ENCODE measurements at places on chromosomes 3 and 15.

- DNase-seq = no peak
These were observed 251.5 kb downstream of the PLCL2 start for GRCh38 chr3:17136136-17136721.

DNA sequence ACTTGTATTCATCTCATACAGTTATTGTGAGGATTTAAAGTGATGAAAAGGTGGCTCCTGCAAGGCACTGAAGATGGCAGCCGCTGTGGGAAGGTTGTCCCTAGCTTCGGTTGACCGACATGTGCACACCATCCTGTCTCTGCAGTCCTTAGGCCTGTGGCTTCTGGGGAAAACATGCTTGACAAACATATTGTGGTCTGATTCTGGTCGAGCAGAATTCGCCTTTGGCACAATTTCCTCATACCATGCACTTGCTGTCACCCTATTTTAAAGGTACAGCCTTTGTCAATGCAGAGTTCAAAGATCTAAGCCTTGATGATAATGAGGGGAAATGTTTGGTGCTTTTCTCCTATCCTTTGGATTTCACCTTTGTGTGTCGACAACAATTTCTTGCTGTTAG, 50.9 kb downstream of the PRICKLE2 start:
- DNase-seq = no peak

GRCh38 chr3:152458376-152459117, 189.8 kb downstream of the MBNL1 start:
- no peak for DNase-seq

- no peak for DNase-seq
These were observed 312.3 kb downstream of the SV2B start for GRCh38 chr15:91412138-91412928.

GRCh38 chr15:97652700-97653167, 307.8 kb upstream of the ARRDC4 start:
- no peak for DNase-seq

DNA sequence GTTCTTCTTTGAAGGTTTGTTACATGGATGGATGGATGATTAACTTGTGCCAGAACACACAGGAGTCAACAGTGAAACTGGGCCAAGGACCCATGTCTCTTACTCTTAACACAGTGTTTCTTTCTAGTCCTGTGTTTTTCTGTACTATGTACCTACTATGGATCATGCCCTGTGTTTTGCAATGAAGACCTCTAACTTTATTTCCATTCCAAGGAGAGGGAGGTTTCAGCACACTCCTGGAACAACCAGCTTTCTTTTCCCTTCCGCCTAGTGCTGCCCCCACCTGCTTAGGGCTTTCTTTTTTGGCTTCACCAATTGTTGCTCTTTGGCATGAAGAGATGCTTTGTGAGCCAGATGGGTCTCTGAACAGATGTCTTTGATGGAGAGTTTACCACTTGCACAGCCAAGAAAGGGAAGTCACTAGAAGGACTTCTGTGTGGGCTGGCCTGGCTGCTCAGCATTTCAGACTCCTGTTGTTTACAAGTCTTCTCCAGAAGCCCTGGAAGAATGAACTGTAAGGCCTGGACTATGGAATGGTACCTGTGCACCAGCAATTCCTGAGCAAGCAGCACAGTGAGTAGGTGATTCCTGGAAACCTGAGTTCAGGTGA, 44.5 kb downstream of the SNAPC5 start:
- DNase-seq = no peak

DNA sequence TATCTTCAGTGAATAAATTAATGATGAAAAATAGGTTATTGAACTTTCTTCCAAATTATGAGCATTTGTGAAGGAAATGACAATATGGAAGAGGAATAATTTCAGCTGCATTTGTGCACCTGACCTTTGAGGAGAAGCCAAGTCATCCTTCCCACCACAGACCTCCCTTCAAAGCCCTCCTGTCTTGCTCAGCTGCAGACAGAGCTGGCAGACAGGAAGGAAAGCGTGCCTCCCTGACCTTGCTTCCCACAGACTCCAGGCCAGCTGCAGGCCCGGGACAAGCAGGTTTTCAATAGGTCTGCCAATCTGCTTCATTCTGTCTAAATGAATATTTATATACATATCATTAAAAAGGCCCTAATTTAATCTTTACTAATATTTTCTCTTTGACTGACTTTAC, 152.9 kb upstream of the RBMS3 start:
- no peak for DNase-seq

DNA sequence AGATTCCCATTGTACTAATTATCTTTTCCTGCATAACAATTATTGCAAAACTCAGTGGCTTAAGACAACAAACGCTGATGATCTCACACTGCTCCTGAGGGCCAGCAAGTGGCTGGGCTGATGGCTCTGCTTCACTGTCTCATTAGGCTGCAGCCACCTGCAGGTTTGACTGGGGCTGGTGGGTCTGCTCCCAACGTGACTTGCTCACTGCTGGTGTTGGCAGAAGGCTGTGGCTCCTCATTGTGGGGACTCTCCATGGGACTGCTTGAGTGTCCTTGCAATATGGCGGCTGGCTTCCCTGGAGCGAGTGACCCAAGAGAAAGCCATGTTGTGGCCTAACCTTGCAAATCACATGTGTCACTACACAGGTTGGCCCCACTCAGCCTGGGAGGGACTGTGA, 71.1 kb downstream of the PLXNA1 start:
- no peak for DNase-seq

DNA sequence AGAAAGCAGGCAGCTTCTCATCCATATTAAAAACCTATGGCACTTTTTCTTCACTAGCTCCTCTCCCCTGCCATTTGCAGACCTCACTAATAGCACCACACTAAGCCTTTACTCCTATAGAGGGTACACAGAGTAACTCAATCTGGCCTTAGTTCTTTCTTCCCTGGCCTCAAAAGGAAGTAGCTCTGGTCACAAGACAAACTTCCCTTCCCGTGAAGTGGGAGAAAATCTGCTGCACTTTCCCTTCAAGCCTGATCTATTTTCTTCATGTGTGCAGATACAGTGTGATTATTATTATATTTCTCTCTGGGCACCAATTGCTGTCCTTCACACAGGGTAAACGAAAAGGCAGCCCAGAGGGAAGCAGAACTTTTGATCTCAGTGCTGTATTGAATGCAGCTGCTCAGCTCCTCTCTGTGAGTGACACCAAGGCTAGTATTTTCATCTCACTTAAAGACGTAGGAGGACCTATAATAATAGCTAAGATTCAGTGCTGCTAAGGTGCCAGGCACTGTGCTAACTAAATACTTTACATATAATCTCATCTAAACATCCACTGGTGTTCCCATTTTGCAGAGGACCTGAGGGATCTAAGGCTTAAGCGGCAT, 61.9 kb upstream of the RASGRP1 start:
- no peak for DNase-seq

- no peak for DNase-seq
These were observed 3.9 kb upstream of the ATP11B start for GRCh38 chr3:182789371-182789770.

GRCh38 chr3:72756900-72757299, 91.3 kb downstream of the SHQ1 start:
- DNase-seq = peak; percentile 87

GRCh38 chr15:90035095-90035839, 34.1 kb downstream of the ZNF710 start:
- DNase-seq = no peak

DNA sequence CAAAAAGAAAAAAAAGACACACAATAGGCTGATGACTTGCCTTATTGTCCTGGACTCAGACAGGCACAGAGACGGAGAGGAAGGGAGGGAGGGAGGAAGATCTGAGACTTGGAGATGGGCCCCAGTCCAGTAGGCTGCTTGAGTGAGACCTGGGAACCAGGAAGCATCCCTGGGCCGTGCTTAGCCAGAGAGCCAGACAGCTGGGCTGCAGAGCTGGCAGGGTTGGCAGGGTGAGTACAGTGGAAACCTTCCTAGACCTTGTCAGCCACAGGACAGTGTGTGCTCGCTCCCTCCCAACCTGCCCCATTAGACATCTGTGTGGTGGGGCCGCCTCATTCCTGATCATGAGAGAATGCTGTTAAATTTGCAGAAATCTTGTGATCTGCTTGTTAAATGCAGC, 107.9 kb upstream of the ALDH1A3 start:
- no peak for DNase-seq

DNA sequence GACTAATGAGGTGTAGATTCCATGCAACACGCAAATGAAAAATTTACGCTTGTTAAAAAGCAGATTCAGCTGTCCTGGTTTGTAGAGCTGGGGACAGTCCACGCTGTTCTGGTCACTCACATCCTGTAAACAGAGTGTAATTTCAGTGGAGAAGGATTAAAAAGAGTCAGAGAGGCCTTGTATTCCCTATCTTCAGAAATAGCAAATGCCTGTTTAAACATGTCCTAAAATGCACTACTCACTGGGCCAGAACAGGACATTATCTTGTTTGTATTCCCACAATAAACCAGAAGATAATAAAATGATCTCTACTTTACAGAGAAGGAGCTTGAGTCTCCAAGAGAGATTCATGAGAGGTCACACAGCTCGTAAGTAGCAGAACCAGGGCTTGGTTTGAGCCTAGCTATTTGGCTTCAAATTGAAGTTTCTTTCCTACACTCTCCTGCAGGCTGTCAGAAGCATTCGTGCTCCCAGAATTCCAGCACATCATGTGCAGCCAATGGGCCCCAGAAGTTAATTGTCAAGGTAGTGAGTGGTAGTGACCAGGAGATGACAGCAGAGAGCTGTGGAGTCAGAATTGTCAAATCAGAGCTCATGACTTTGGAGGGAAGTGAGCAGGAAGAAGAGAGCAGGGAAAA, 242.5 kb downstream of the ATP8B4 start:
- no peak for DNase-seq

DNA sequence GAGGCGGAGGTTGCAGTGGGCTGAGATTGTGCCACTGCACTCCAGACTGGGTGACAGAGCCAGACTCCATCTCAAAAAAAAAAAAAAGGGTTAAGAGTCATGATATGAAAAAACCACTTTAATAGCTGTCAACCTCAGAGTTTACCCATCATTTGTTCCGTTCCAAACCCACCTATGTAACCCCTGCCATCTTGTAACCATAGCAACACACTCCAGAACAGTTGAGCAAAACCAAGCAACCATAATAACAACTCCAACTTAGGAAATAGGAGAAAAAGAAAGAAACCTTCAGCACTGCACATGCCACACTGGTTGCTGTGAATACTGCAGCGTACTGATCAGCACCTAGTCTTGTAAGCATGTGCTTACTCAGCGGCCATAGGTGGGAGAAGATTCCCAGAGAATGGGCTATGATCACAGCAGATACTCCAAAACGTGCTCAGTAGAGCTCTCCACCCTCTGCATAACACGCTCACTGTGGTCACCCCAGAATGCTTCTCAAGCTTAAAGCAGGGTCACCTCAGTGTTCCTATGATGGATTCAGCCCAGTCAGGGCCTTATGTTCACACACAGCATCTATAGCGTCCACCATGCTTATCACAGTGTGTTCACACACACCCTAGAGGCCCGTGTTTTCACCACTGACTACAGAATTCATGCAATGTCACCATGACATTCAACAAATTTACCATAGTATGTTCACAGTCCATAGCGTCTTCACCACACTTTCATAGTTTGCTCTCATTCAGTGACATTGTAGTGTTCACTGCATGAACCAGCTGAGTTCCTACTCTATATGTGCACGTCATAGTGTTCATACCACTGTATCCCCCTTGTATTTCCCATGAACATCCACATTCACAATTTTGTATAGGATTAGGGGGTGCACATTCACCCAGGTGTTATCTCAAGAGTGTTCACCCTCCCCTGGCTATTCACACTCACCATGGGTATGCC, 6.5 kb upstream of the CILP start:
- no peak for DNase-seq

- no peak for DNase-seq
These were observed 200.4 kb upstream of the ADAMTS9 start for GRCh38 chr3:64888165-64888564.

GRCh38 chr3:126375835-126376331, 18.7 kb upstream of the KLF15 start:
- DNase-seq = no peak

DNA sequence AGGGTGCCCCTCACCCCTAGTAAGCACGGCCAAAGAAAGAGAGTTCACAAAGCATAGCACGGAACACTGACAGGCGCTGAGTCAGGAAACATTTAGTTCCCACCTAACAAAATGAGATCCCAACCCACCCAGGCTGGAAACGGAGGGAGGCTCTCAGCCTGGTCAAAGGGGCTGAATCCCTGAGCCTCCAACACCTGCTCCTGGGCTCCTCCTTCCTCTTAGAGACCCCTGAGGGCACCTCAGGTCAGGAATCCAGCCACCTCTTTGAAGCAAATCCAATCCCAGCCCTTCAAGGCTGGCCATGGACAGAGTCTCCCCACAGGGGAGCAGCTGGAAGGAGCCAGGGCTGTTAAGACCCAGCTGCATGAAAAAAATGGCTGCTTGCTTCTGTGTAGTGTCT, 154.4 kb upstream of the HES1 start:
- DNase-seq = no peak

DNA sequence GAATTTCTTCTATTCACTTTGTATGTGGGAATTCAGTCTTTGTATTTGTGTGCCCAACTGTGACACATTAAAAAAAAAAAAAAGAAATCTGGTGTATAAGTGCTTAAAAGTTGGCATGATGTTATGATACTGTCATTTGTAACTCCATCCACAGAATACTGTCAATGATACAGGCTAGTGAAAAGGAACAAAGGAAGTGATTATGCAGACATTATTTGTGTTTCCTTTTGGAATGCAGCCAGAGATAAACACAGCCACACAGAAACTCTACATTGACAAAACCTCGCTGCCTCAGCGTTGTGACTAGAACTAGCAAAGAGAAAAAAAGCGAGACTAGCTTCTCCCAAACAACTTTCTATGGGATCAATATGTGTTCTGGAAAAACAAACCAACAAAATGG, 519.2 kb upstream of the AGTR1 start:
- no peak for DNase-seq

DNA sequence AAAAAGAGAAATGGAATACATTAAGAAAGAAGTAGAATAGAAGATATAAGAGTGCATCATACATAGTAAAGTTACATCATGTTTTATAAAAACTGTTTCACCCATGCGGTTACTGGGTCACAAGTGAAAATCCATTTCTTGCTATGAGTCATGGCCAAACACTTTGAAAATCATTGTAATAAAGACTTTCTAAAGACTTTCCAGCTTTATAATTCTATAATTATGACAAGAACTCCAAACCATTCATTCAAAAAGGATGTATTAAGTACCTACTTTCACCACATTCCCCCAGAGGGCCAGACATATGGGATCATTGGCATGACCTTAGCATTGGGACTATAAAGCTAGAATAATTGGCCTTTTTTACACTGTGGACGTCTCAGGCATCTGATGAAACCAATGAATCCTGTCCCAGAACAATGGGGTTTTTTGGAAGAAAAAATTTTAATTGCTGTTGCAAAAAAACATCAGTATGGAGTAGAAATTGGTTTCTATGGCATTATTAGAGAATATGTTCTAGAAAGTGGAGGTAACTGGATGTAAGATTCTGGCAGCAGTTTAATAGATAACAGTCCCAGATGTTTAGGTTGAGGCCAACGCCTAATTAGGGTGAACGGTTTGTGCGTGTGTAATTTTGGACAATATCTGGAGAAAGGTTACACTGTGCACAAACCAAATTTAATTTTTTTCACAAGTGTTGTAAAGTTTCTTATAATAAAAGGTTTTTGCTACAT, 3.3 kb upstream of the SKIC8 start:
- no peak for DNase-seq
